Heart right ventricle (tissue), 16 donors: ENCODE measurements at places on chromosomes 5 and 9. TPM values are rescaled to one million over a fixed set of nuclear protein-coding genes. Genes with fewer than 3 reads are reported as not detected.

Gene PDE4D
- 23.6 TPM for total RNA-seq

Gene NTNG2
- 3.0 TPM for total RNA-seq

Gene TRIM41
- total RNA-seq = 26.4 TPM

Gene KCNT1
- total RNA-seq = 1.9 TPM

DNA sequence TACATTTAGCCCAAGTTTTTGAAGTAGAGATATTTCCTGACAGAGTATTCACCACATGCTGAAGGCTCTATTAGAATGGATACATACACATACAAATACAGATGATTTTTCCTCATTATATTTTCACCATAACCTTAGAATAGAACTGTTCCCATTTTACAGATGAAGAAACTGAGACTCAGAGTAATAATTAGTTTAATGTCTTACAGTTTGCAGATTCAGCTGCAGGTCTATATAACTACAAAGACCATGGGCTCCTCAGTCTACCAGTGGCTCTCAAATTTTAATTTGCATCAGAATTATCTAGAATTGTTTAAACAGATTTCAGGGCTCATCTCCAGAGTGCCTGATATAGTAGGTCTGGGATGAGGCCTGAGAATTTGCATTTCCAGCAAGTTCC, 64.4 kb downstream of the GRAMD2B start:
- no peak for DNase-seq

- DNase-seq = no peak
Measured at GRCh38 chr9:84781458-84781857, 111.9 kb downstream of the NTRK2 start.

GRCh38 chr5:52771343-52772039, 16.2 kb upstream of the ITGA1 start:
- no peak for DNase-seq

- DNase-seq = no peak
Measured at GRCh38 chr9:35629597-35629996, 11.4 kb upstream of the CD72 start.

DNA sequence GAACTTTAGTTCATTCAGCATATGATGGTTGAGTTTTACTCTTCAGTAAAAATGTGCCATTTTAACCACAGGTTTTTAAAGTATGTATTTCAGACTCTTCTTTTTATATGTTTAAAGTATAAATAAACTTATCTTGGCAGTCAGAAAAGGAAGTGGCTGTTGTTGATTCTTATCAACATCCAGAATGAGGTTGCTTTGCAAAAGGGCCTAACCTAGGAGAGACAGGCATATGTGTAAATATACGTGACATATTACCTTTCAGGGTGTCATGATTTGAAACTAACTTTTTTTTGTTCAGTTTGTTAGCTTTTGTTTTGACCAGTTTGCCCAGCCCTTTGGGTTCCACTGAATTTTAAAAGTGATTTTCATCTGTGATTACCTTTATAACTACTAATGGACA, 7.4 kb downstream of the SMARCA2 start:
- no peak for DNase-seq

DNA sequence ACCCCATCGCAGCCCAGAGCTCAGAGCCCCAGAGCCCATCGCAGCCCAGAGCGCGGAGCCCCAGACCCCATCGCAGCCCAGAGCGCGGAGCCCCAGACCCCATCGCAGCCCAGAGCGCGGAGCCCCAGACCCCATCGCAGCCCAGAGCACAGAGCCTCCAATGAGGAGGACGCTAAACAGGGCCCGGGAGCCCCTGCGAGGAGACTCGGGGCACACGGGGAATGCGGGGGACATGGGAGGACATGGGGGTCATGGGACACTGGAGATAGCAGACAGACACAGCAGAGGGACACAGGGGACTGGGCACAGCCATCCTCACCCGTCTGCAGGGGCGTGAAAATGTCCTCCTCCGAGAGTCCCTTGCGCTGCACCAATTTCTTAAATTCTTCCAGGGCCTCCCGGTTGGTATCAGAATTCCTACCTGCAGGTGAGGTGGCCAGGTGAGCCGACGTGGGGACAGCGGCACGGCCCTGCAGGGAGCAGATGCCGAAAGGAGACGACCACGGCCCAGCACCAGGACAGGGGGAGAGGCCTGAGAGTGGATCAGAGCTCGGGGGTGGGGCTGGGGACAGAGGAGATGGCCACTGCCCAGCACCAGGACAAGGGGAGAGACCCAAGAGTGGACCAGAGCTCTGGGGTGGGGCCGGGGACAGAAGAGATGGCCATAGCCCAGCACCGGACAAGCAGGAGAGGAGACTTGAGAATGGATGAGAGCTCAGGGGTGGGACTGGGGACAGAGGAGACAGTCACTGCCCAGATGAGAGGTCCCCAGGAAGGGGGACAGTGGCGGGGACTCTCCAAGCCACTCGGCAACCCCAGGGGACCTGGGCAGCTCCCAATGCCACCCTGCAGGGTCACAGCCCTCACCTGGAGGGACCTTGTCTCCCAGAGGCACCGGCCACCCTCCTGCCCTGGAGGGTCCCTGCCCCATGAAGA, 2.8 kb downstream of the OBP2B start:
- DNase-seq = no peak

GRCh38 chr9:127586537-127586936, 25.5 kb upstream of the STXBP1 start:
- DNase-seq = peak; percentile 89

DNA sequence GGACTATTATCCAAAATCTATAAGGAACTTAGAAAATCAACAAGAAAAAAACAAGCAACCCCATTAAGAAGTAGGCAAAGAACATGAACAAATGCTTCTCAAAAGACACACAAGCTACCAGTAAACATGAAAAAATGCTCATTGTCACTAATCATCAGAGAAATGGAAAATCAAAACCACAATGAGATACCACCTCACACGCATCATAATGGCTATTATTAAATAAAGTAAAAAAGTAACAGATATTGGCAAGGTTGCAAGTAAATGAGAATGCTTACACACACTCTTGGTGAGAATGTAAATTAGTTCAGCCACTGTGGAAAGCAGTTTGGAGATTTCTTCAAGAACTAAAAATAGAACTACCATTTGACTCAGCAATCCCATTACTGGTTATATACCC, 167.0 kb upstream of the DMRTA1 start:
- DNase-seq = no peak

GRCh38 chr9:138072897-138073296, 195.3 kb downstream of the CACNA1B start:
- no peak for DNase-seq

GRCh38 chr5:150202501-150202900, 12.6 kb downstream of the SLC6A7 start:
- no peak for DNase-seq

- no peak for DNase-seq
Measured at GRCh38 chr5:127254729-127255284, 35.8 kb upstream of the MEGF10 start.

- no peak for DNase-seq
Measured at GRCh38 chr5:22683050-22683449, 170.1 kb downstream of the CDH12 start.

DNA sequence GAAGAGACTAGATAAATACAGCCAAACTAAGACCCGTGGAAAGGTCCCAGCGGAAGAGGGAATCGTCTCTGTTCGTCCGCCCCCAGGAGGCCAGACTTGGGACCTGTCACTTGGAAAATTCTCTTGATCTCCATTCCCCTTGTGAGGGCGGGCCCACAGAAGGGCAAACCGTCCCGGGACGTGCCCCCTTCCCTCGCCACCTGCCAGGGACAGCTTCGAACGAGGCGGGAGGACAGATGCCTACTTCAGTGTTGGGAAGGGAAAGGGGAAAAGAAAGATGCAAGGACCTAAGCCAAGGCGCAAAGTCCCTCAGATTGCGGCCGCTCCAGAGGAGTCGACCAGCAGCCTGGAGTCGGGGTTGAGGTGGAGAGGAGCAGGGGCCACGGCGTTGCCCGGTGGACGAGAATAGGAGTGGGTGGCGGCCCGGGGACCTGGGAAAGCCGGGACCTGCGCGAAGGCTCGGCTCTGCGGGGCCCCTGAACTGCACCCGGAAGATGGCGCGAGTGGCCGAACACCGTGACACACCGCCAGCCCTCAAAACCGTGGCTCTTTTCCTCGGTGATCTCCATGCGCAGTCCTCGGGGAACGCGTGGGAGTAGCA, 4.4 kb upstream of the EBF1 start:
- peak; percentile 56 for DNase-seq

- no peak for DNase-seq
Measured at GRCh38 chr5:32013658-32014057, 160.5 kb downstream of the GOLPH3 start.

- no peak for DNase-seq
Measured at GRCh38 chr5:7548596-7548995, 152.7 kb downstream of the ADCY2 start.

GRCh38 chr9:133114886-133115603, 6.0 kb downstream of the RALGDS start:
- DNase-seq = no peak

DNA sequence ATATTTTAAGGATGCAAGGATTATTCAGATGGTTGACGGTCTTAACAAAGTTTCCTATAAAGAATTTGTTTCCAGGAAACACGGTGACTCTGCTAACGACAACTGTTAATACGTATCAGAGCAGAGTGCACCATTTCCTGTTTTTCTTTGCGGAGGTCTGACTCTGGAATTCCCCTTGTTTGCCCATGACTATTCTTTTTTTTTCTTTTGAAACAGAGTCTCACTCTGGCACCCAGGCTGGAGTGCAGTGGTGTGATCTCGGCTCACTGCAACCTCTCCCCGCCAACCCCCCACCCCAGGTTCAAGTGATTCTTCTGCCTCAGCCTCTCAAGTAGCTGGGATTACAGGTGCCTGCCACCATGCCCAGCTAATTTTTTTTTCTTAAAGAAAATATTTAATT, 115.9 kb downstream of the CDC42SE2 start:
- no peak for DNase-seq

DNA sequence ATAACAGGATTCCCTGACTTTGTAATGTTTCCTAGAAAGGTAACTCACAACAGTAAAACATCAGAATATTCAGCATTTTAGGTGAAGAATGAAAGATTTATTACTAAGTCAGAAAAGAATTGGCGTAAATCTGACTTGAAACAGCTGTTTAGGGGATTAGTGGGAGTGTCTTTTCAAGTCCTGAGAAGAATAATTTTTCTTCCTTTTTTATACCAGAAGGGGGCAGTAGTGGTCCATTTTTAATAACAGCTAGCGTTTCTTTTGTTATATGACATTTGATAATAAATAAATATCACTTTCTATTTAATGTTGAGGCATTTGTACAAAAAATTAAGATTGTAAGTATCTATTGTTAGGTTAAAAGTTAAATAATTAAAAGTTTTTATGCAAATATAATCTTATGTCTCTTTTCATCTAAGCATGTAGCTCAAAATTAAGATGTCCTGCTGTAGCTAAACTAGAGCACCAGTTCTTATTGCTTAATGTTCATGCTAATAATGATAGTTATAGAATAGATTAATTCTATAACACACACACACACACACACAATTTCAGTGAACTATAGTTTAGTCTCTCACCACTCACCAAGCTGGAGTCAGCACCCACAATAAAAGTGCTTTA, 258.7 kb upstream of the ARRDC3 start:
- no peak for DNase-seq

DNA sequence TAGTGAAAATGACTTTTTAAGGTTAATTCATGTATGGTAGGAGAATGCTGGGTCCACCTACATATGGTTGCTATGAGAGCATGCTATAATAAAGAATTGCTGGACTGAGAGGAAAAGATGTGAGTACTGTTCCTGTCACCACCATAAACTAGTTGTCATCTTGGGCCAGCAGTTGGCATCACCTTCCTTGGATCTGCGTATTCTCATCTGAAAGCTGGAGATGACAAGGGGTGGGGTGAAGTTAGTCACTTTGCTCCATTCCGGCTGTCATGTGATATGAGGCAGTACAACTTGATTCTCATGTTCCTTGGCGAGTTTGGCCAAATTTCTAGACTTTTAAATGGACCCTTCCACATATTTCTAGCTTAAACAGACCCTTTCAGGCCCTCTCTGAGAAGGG, 33.3 kb downstream of the PIP5K1B start:
- no peak for DNase-seq

DNA sequence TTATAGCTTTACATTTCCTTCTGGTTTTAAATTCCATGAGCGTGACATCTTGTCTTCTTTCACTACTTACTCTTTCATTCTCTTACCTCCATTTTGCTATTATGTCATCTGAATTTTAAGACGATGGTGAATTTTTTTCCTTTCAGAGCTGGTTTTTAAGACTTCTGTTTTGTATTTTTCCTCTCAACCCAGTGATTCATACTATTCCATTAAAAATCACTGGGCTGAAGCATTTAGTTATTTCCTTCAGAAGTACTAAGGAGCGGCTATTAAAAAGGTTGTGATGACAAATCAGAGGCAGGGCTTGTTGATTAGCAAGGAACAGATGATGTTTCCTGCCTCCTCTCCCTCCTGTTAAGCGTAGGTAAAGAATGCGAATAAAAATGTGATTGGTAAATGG, 16.5 kb downstream of the AGXT2 start:
- DNase-seq = no peak

- no peak for DNase-seq
Measured at GRCh38 chr5:91499943-91500531, 116.9 kb upstream of the ARRDC3 start.

- DNase-seq = no peak
Measured at GRCh38 chr5:68406767-68407241, 191.2 kb downstream of the PIK3R1 start.
